Dermis blood vessel endothelial cell (primary cell): ENCODE measurements at places on chromosomes 12 and 14.
A peak's percentile ranks its signal among the peaks of the same experiment; 100 is the strongest.

DNA sequence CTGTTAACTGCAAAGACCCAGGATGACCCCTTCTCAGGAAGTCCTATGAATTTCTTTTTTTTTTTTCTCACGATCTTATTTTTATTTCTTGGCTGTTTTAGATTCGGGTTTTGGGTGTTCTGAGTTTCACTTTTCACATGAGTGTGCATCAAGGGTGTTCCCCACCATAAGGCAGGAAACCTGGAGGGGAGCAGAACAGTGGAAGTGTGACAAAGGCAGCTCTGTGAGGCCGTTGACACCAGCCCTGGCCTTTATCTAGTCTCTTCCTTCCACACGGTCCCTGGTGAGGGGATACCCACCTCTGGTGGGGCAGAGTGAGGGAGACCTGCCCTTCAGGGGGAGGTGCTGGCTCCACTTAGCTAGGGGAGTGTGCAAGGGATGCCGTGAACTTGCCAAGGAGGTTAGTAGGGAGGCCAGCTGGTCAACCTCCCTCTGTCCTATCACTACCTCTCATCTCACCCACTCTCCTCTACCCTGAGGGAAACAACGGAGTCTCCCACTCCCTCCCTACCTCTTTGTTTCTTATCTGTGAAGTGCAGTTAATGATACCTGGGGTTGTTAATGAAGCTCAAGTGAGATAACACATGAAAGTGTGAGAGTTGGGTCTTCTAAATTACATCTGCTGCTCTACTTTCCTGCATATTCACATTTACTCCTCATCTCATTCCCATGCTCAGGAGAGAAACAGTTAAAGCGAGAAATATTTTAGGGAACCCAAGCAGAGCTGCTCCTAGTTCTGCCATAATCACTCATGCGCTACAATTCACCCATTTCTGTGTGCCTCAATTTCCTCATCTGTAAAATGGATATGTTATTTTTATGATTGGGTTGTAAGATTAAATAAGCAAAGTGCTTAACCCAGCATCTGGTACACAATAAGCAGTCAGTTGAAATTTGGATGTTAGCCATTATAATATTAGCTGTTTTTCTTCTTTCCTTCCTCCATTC lies 4.4 kb upstream of the GALNT6 start:
- no peak for DNase-seq

DNA sequence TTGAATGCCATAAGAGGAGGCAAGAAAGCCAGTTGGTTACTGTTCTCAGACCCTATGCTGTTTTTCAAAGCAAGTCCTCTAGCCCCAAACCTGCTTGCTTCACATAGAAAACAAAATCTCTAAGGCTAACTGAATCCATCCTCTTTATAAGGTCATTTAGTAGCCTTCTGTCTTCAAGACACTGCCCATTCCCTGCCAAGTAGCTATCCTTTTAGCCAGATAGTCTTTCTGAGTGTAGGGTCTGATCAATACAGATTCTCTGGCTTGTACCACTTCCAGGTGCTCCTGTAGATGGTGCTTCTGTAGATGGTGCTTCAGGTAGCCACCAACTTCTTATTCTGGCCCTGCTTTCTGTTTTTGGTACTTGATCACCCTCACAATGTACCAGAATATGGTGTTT lies 15.9 kb upstream of the CCER1 start:
- no peak for DNase-seq

- peak; percentile 25 for DNase-seq
Measured at GRCh38 chr12:88310069-88310468, 168.0 kb downstream of the TMTC3 start.

DNA sequence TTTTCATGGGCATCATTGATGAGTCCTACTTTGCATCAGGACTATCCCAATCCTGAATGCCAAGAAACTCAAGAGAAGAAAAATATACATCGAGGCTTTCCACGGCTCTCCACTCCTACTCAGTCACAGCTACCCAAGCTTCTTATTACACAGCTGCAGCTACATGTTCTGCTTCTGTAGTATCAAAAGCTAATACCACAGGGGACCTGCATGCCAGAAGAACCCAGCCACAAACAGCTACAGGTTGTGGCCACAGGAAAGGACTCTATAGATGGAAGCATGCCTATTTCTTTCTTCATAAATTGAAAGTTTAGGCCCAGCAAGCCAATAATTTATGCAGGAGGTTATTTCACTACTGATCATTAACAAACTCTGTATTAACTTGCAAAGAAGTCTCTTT lies 209.7 kb upstream of the EGLN3 start:
- DNase-seq, result no peak

- DNase-seq, result no peak
Measured at GRCh38 chr14:57345106-57345505, 45.3 kb upstream of the NAA30 start.

DNA sequence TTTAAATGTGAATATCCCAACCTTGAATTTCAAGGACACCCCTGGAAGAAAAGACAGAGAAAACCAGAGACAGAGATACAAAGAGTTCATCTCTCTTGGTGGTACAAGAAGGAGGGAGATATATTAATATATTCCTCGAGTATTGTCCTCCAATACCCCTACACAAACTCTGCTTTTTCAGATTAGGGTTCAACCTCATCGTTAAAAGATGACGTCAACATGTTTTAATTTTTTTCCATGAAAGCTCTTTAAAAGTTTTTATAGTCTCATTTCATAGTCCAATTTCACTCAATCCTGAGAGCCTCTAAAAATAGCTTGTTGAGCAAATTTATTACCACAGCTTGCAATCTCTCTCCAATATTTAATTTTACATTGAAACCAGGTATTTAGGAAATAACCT lies 19.4 kb downstream of the RHOJ start:
- DNase-seq, result no peak

DNA sequence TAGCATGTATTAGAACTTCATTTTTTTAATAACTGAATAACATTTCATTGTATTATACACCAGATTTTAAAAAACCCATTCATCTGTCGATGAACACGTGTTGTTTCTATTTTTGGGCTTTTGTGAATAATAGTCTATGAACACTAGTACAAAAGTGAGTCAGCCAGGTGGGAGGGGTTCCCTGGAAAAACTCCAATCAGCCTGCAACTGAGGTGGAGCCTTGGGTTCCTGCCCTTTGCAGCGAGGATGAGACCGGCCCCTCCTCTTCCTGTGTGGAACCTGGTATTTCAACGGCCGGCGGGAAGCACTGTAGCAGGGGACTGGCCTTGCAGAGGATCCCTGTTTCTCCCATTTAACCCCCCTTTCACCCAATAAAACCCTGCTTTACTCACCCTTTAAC lies 56.1 kb downstream of the LMNTD1 start:
- peak; percentile 37 for DNase-seq

DNA sequence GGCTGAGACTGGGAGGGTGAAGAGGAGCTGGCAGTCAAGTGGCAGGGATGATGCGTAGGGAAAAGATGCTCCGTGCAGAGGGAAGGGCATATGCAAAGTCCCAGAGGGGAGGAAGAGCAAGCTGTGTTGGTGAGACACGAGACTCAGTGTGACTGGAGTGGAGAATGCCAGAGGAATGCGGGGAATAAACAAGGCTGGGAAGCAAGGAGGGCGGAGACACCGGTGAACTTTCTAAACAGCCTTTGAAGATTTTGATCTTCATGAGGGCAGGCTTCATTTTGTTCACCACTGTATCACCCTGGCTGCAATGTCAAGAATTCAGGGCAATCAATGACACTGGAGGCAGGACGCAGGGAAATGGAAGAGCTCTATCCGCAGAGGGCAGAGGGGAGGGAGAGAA lies 535.8 kb downstream of the FUT8 start:
- DNase-seq, result no peak

DNA sequence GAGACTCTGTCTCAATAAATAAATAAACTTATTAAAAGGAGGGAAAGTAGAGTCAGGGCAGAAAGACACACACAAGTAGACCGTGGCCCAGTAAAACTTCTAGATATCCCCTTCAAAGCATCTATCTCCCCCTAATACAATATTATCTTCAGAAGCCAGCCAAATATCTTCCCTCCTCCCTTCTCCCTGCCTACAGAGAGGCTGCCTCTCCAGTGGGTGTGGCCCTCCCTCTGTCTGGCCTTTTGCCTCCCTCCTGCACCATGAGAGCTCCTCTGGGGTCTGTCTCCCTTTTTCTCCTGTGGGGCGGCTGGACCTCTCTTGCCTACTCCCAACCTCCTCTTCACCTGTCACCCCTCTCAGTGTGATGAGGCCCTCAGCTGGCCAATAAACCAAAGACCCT lies 139.2 kb downstream of the EGLN3 start:
- DNase-seq, result no peak

DNA sequence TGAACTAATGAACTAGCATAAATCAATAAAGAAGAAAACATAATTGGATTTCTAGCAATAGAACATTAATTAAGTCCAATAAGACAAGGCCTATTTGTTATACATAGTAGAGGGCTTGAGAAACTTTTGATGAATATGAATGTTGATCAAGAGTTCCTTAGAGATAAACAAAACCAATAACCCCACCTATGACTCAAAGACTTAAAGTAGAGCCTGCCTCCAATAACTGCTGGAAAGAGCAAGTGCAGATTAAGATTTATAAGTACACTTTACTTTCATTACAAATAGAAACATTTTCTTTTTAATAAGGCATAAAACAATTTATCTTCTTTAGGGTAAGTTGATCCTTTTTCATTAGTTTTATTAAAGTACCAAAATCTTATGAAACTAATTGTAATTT lies 185.7 kb downstream of the SRGAP1 start:
- DNase-seq, result no peak

DNA sequence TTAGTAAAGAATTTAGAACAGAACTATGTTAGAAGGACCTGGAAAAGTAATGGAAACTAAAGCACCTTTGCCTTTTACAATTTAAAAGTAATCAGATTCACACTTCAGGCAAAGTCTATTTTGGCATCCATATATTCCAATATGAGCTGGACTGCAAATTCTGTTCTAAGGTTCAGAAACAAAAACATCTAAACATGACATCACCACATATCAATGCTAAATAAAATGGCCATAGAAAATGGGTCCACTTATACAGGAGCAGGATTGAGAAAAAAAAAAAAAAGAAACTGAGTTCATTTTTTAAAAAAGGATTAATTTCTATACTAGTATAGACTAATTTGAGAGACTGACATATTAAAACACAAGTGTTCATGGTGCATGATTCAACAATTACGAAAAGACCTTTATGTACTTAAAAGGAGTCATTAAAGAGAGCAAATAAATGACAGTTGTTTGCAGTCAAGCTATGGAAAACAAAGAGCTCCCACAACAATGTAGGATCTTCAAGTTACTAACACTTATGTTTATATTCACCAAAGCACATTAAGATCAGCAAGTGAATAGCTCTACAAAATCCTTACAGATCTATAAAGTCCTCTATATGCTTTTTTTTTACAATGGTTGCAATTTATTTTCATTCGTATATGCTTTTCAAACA lies 45.7 kb downstream of the DICER1 start:
- DNase-seq, result no peak

- DNase-seq, result no peak
Measured at GRCh38 chr14:74065746-74066575, 18.3 kb downstream of the ALDH6A1 start.

DNA sequence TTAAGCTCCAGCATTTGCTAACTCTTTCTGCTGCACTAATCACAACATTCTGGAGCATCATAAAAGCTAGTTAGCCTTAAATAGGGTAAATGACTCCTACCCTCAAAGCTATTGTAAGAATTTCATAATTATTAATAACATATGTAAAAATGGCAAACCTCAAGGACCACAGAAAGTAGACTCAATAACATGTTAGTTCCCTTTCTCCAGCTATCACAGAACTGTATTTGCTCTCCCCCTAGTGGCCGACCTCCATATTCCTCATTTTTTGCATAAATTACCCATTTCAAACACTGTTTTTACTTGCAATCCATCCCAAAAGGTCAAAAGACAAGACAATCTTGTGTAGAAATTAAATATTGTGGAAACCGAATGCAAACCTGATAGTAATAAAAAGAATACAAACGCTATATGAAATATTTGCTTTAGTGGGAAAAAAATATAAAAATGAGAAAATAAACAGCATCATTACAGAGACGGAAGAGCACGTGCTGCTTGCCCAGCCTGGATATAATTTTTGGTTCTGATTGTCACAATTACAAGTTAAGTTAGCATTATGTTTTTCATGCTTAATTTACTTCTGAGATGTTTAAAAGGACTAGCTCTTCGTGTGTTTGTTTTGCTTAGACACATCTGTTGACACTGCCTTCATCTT lies 97.9 kb downstream of the RERGL start:
- peak; percentile 68 for DNase-seq

DNA sequence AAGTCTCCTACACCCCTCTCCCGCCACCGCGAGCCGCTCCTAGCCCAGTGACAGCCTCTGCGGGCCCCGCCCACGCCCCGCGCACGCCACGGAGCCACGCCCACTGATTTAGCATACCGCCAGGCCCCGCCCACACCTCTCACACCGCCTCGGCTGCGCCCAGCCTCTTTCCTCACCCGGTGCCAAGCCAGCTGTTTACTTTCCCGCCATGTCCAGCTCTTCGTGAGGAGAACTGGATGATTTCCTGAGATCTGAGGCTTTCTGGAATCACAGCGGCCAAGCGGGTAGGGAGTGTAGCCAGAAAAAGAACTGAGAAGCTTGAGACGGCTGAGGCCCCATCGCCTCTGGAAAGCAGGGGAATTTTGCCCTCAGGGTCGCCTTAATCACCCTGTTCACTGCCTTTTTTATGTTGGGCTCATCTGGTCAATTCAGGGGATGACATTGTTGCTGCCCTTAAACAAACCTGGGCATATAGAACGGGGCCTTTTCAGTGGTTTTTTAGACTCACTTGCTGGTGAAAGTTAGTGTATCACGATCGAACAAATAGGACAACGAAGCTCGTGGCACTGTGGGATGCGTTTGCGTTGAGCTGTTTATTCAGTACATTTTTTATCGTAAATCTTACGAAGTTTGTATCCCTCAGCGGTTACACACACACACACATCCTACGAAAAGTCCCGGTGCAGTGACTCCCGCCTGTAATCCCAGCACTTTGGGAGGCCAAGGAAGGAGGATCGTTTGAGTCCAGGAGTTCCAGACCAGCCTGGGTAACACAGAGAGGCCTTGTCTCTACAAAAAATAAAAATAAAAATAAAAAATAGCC lies at the start of gene RNF212B:
RNF212B (plus strand) TSS at position 165 of the 823 bp plus-strand sequence. CDS start 2,410 bp downstream, outside the sequence.
- peak; percentile 71 for DNase-seq

DNA sequence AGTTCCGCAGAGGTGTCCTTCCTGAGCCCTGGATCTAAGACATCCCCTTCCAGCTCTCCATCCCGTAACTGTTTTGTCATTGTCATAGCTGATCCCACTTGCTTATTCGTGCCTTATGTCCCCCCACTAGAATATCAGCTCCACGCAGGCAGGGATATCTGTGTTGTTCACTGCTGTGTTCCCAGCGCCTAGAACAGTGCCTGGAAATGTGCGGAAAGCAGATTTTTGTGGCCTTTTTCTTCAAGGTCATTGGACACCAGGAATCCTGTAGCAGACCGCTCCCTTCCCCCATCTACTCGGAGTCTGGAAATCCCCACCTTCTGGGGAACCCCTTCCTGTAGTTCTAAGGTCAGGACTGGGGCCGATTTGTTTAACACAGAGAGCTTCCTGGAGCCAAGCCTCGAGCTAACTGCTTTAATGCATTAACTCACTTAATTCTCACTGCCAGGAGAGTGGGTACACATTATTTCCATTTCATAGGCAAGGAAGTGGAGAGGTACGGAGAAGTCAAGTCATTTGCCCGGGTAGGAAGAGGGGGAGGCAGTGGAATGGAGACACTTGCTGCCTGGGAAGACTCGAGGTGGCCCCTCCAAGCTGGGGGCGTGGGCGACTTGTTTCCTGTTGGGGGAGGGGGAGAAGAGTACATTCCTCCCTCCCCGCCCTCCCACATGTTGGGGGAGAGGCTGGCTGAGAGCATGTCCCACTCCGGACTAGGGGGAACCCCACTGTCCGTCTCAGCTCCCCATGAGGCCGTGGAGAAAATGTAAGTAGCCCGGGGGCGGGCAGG lies 1.2 kb upstream of the SH2B3 start:
- peak; percentile 79 for DNase-seq
